ENCODE measurements at places on chromosomes 12 and 14.

DNA sequence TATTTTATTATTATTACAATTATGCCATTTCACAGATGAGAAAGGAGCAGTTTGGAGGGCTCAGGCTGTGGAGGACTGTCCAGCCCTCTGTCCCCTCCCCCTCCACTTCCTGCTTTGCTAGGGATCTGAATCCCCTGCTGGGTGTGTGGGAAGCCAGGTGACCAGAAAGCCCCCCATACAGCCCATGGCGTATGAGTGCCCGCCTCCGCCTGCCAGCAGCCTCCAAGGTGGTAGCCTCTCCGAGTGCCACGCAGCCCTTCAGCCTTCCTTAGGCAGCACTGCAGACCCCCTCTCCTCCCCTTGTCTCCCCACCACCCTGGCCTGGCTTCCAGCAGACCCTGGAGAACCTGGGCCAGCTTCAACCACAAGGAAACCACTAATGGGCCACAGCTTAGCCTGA, 12.6 kb downstream of the DTX1 start:
- DNase-seq = no peak

- DNase-seq = no peak
These were observed 93.2 kb downstream of the TMTC3 start for GRCh38 chr12:88235183-88235833.

- DNase-seq = no peak
These were observed 132.6 kb upstream of the MAP1LC3B2 start for GRCh38 chr12:116426391-116427136.

GRCh38 chr14:70472253-70473159, 20.5 kb downstream of the ADAM21 start:
- DNase-seq = no peak

DNA sequence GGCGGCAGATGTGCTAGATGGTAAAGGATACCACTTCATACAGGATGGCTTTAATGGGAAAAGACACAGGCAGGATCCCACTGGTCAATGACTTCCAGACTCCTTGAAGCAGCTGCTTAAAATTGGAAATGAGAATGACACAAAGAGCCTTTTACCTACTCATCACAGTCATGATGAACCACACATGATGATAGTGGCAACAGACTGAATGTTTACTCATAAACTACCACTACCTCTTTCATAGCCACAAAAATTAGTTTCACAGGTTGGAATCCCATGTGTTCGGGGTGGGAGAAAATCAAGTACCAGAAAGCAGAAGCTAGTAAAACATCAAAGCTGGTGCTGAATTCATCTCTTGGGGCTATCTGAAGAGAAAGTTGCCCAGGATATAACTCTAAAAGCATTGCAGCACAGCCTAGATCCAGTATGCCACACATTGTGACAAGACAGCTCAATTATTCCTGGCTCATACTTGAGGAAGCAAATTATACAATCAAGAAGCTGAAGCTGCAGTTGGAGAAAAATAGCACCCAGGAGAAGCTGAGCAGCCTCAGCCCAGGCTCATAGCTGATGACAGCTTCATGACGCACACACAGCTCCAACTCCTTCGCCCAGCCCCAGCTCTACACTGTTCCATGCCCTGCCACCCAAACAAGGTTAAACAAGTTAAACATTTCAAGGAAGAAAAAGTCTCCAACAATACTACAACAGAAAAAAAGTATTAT, 29.0 kb upstream of the C12orf50 start:
- DNase-seq = no peak

DNA sequence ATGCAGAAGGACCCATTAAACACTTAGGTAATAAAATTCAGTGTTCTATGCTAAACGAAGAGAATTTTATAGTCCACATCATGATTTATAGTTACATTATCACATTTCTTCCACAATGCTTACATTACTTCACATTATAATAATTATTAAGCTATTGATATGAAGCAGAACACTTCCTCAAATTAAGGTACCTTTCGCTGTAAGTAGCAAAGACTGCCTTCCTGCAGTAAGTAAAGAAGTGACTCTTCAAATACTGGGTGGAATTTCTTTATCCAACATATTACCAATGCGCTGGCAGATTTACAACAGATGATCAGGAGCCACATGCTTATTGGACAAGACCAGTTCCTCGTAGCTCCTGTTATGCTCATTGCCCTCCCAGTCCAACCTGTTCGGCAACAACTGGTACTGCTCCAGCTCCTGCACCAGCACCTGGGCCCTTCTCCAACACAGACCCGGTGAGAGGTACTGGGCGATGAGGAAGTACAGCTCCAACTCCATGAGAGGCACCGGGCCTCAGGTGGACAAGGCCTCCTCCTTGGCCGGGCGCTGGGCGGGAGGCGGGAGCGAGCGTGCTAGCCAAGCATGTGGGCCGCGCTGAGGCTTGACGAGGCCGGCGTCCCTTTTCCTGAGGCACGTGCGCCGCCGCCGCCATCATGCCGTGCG, 210.7 kb upstream of the ATP2B1 start:
- DNase-seq = no peak

DNA sequence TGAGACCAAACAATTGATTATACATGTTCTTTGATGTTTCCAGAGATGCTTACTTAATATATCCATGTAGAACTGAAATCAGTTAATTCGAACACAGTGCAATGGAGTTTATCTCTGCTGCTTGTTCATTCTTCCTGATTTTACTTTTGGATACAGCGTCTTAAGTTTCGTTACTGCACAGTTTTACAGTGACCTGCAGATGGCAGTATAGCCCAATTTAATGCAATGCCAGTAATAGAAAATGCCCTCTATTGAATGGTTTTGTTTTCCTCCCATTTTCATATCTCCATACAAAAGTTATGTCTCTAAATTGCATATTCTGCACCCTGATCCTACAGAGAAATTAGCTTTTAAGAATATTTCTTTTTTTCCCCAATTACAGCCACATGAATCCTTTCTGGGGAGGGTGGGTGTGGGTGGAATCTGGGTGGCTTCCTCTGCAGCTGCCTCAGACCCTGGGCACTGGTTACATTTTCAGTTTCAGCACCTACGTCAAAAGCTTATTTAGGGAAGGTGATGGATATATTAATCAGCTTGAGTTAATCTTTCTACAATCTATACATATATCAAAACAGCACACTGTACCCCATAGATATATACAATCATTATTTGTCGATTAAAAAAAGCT, 101.1 kb upstream of the DCD start:
- no peak for DNase-seq

DNA sequence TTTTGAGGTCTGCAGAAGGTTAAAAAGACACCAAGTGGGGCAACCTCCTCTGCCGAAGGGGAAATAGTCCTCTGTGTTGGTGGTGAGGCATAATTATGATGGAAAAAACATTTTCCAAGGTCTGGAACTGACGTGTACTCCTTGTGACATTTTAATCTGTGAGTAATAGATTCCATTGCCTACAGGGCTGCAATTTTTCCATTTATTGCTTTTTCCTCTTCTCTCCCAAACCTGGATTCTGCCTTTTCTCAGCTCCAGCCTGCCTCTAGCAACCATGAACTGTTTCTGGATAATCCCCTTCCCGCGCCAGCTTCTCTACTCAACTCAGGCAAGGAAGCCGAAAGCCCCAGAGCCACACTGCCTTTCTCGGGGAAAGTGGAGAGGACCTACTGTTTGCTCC, 230.1 kb upstream of the PLXNC1 start:
- DNase-seq = no peak

- no peak for DNase-seq
These were observed 1.1 kb downstream of the EIF4B start for GRCh38 chr12:53007343-53007742.

DNA sequence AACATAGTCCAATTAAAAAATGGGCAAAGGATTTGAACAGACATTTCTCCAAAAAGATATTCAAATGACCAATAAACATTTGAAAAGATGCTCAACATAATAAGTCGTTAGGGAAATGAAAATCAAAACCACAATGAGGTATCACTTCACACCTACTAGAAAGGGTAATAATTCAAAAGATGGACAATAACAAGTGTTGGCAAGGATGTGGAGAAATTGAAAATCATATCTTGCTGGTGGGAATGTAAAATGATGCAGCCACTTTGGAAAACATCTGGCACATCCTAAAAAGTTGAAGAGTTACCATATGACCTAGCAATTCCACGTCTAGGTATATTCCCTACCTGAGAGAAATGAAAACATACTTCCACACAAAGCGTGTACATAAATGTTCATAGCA, 1.9 kb downstream of the COX16 start:
- no peak for DNase-seq

- no peak for DNase-seq
These were observed 58.1 kb downstream of the IFT81 start for GRCh38 chr12:110182281-110182680.

DNA sequence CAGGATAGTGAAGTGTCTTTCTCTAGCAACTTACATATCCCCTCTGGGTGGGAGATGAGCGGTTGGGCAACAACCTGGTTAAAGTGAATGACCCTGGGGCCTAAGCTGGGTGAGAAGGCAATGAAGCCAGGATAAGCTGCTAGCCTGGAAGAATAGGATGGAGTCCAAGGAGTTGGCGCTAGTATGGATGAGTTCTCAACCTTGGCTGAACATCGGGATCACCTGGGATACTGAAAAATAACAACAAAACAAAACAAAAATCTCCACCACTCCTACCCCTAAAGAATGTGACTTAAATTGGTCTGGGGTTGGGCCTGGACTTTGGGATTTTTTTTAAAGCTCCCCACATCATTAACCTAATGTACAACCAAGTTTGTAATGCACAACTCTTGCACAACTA, 4.8 kb upstream of the RPS6KA5 start:
- no peak for DNase-seq

- no peak for DNase-seq
These were observed 5.6 kb upstream of the GAPDH start for GRCh38 chr12:6528539-6529235.

DNA sequence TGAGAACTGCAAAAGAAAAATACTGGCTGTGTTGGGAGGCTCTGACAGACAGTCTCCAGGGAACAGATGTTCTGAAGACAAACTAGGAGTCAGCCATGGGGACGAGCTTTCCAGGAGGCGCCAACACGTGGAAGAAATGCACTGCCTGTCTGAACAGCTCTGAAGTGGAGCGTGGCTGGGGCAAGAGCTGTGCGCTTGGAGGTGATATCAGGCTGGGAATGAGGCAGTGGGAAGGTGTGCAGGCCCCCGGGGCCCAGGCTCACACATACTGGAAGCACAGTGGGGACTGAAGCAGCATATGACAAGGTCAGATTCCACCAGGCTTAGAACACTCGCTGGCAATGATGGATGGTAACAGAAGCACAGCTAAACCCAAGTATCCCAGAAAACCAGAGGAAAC, 17.5 kb downstream of the APPL2 start:
- no peak for DNase-seq

GRCh38 chr12:64459394-64459891, 7.5 kb downstream of the TBK1 start:
- no peak for DNase-seq

DNA sequence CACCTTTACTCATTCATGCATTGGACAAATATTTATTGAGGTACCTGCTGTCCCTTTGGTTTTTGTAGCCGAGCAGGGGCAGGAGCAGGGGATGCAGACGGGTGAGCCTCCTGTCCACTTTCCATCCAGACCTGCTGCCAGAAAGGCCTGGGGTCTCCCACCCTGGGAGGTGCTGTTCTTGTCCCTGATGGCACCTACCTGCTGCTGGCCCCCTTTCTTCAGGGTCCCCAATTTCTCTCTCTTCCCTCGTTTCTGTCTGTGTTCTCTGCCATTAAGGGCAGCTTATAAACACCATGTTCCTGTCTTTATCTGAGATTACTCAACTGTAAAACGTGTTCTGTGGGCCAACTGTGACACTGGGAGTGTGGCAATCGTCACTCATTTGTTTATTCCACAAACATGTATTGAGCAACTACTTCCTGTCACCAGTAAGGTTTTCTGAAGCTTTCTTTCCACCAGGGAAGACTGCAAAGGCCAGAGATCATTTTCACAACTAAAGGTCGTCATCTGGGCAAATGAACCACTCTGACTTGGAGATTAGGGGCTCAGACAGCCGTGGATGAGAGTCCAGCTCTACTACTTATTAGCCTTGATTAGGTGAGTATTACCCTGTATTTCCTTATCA, at the start of gene HAL:
HAL (minus strand) TSS at position 311 of the 625 bp plus-strand sequence. CDS start 434 bp downstream, outside the sequence.
- DNase-seq = no peak

DNA sequence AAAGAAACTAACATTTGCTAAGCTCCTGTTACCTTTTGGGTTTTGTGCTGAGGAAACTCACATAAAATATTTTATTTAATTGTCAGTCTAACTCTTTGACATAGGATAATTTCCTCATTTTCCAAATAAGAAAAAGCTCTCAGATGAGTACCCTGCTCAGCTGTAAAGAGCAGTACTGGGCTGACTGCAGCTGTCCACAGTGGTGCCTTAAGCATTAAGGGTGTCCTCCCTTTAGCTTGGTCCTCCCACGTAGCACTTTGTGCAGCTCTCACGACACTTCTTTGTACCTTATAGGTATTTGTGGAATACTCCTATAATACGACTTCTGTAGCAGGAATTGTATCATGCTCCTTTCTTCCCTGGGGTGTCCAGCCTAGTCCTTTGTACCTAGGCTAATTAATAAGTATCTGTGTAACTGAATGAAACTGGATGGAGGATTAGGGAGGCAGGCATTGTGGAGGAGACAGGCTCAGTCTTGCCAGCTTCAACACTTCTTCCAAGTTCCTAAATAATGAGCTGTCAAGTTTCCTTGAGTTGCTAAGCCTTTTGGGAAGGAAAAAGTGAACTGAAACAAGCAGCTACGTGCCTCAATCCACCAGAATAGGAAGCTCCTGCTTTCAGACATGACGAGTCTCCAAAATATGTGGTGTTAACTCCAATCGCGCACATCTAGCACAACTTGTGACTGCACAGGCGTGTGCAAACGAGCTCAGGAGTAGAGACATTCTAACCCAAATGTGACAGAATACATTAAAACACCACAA, 123.0 kb downstream of the SLC38A4 start:
- DNase-seq = no peak

- DNase-seq = no peak
These were observed 15.1 kb downstream of the FKBP11 start for GRCh38 chr12:48910196-48910595.

DNA sequence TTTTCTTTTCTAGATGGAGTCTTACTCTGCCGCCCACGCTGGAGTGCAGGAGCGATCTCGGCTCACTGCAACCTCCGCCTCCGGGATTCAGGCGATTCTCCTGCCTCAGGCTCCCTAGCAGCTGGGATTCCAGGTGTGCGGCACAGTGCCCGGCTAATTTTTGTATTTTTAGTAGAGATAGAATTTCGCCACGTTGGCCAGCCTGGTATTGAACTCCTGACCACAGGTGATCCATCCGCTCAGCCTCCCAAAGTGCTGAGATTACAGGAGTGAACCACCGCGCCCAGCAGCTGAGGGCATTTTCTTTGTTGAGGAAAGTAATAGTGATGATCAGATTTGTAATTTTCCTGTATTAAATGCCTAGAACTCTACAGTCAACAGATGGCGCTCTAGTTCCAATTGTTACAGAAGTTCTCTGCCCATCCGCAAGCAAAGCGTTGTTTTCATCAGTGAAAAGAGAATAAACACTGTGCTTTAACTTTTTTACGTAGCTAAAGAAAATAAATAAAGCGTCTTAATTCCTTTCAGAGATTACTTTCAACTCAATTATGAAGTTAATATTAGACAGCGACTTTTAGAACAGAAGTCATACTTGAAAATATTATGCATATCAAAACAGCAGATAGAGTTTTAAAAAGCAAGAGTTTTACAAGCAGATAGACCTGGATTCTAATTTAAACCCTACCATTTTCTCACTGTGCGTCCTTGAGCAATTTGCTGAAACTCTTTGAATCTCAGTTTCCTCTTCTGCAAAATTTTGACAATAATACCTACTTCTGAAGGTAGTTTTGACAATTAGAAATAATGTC, 335.1 kb downstream of the DUSP6 start:
- no peak for DNase-seq

GRCh38 chr12:58980768-58981167, 60.5 kb upstream of the LRIG3 start:
- DNase-seq = no peak
